ENCODE measurements at places on chromosomes 6 and 20.

- no peak for DNase-seq
These were observed 202.6 kb downstream of the CD109 start for GRCh38 chr6:73898599-73898998.

DNA sequence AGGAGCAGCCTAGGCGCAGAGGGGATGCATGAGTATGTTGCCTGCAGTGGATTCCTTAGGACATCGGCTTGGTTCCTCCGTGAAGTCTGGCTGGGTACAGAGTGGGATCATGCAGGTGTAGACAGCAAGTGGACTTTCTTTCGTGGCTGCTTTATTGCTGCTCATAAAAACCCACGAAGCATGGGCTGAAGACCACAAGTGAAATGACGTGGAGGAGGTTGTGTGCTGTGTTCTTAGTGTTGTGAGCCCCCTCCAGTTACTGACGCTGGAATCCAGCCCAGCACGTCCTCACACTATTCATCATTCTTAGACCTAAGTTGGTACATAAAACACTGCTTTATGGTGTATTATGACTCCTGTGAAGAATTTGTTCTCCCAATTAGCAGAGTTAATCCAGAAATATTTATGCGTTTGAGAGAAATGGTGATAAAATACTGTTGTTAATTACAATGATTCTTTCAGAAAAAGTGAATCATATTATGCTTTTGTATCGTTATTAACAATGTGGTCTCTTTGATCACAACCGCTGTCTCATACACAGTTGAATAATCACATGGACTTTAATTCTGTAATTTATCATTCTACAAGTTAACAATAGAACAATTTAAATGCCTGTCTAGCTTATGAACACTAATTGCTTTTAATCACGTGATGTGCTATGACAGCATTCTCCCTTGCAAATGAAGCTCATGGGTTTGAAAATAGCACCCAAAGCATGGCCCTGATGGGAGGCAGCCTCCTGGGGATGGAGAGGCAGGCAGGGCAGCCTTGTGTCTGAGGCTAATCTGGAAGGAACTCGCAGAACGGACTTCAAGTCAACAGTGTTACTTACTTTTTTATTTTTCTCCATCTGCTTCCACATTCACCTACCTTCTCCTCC is 233.9 kb upstream of the SYNDIG1 start:
- DNase-seq, result no peak

- DNase-seq, result no peak
These were observed 779.6 kb downstream of the MAFB start for GRCh38 chr20:39909447-39909846.

DNA sequence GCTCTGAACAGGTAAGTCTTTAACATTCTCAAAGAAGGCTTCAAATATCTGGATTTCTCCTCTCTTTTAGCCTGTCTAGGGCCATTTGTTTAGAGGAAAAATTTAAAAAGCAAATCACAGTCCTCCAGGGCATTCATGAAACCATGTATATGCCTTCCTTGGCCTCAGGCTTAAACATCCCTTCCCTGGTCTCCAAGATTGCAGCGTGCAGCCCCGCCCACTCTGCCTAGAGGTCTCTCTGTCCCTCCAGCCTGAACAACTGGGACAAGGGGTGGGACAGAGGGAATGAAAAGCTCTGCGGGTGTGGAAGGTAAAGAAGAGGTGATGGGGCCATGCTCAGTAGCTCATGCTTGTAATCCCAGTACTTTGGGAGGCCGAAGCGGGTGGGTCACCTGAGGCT is 9.8 kb upstream of the CBFA2T2 start:
- no peak for DNase-seq

- no peak for DNase-seq
These were observed 128.8 kb downstream of the SOBP start for GRCh38 chr6:107618672-107619071.

GRCh38 chr6:31585491-31585890 is 586 bp upstream of the LST1 start:
- no peak for DNase-seq

Data from kidney capillary endothelial cell (primary cell).